ENCODE measurements at places on chromosomes 3 and 15.

DNA sequence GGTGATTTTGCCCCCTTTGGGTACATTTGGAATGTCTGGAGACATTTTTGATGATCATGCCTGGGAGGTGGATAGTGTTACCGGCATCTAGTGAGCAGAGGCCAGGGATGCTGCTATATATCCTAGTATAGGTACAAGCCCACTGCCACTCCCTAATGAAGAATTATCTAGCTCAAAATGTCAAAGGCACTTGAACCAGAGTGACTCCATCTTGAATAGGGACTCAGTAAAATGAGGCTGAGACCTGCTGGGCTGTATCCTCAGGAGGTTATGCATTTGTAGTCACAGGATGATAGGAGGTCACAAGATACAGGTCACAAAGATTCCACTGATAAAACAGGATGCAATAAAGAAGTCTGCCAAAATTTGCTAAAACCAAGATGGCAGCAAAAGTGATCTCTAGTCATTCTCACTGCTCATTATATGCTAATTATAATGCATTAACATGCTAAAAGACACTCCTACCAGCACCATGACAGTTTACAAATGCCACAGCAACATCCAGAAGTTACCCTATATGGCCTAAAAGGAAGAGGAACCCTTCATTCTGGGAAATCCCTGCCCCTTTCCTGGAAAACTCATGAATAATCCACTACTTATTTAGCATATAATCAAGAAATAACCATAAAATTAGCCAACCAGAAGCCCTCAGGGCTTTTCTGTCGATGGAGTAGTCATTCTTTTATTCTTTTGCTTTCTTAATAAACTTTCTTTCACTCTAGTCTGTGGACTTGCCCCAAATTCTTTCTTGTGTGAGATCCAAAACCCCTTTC is 40.0 kb upstream of the FAM3D start:
- no peak for DNase-seq

- no peak for DNase-seq
These were observed 106.5 kb downstream of the P3H2 start for GRCh38 chr3:190013943-190014924.

DNA sequence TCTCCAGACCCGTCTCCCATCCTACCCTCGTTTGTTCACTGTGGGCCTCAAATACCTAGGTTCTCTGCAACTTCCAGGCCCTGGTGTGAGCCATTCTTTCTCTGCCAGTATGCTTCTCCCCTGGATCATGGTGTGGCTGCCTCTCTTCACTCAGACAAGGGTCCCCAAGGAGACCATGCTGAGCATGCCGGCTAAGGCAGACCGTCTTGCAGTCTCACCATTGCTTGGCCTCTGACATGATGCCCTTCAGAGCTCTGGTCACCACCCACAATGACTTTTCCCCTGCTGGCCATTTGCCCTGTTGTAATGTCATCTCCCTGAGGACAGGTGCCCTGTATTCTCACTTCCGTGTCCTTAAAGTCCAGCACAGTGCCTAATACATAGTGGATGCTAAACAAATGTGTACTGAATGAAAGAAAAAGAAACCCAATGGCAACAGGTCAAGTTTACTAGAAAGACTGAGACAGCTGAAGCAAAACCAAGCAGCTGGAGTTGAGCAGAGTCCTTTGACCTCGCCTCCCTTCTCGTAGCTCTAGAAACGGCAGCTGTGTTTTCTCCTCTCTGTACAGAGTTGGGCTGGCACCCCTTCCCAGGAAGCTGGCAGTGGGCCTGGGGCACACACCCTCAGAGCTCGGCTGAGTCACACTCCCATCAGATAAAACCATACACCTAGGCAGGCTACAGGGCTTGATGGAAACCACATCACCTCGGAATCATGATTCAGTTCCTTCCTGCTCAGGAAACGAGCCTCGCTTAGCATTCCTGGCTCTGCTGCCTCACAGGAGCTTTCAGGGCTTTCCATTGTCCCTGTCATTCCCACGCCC is 8.6 kb downstream of the TLR9 start:
- DNase-seq, result peak; percentile 84

- DNase-seq, result no peak
These were observed 367 bp downstream of the OR4F6 start for GRCh38 chr15:101803676-101804075.

GRCh38 chr15:45734260-45734711 is 99.5 kb downstream of the SQOR start:
- DNase-seq, result no peak

- DNase-seq, result no peak
These were observed 33.7 kb downstream of the FBLN2 start for GRCh38 chr3:13582366-13583250.

GRCh38 chr15:39442898-39443297 is 138.0 kb upstream of the THBS1 start:
- DNase-seq, result no peak

GRCh38 chr3:133734305-133734704 is 11.9 kb upstream of the TF start:
- DNase-seq, result no peak

DNA sequence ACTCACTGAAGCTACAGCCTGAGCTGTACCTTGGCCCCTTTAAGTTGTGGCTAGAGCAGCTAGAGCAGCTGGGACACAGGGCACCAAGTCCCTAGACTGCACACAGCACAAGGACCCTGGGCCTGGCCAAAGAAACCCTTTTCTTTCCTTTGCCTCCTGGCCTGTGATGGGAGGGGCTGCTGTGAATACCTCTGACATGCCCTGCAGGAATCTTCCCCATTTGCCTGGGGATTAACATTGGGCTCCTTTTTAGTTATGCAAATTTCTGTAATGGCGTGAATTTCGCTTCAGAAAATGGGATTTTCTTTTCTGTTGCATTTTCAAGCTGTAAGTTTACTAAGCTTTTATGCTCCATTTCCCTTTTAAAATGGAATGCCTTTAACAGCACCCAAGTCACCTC is 611.2 kb upstream of the ARPP21 start:
- no peak for DNase-seq

DNA sequence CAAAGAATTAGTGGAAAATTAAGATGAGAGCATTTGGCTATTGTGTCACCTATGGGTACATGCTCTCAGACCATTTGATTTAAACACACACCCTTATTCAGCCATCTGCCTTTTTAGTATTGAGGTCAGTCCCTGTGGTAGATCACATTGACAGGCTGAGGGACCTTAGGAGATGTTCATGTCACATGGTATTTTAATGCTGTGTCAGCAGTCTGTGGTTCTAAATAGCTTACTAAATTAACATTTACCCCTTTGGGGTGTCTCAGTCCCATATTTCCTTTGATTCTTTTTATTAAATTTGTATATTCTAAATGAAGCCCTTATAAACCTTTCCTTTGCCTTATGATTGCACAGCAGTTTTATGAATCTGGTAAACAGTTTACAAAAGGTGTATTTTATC is 2.3 kb downstream of the RBM5 start:
- no peak for DNase-seq

- no peak for DNase-seq
These were observed 22.0 kb downstream of the TGM4 start for GRCh38 chr3:44896440-44896839.

DNA sequence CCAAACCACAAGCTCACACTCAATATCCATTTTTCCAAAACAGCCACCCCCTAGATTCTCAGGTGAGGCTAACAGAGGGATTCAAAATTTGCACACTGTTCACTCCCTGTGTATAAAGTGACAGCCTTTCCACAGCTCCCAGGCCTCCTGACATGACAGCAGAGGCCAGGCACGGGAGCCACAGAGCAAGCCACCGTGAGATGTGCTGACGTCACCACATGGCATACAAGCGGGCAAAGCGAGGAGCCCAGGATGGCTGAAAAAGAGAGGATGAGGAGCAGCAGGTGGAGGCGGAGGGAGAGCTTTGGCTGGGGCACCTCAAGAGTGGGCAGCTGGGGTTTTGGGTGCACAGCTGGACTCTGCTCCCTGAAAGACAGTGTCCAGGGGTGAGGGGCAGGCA is 27.1 kb downstream of the EHD4 start:
- no peak for DNase-seq

DNA sequence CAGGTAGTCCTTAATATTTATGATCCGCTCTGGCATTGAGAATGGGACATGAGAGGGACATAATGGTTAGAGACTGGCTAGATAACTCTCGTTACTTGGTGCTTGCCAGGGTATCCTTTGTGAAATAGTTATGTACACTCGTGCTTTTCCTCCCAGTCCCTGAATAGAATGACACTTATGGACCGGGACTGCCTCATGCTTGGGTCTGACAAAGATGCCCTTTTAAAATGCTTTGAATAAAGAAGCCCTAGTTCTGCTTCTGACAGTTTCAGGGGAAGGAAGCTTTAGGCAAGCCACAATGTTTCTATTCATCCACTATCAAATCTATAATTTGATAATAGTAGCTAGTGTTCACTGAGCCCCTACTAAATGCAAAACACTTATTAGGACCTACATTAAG is 29.4 kb downstream of the POLR2M start:
- DNase-seq, result no peak

DNA sequence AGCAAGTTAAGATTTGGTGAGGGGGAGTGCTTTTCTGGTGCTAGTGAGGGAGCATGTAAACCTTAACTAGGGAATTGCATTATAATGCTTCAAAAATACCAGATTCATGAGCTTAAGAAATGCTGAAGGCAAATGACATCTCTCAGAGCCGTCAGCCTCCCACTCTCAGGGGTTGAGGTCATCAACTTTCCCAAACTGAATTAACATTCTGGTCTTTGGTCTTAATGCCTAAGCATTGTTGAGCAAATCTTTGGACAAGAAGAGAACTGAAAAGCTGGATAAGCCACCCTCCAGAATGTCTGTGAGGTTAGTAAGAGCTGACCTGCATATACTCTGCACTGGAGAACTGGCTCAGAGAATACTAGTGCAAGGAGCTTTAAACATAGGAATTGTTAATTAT is 124.9 kb upstream of the GAP43 start:
- no peak for DNase-seq

DNA sequence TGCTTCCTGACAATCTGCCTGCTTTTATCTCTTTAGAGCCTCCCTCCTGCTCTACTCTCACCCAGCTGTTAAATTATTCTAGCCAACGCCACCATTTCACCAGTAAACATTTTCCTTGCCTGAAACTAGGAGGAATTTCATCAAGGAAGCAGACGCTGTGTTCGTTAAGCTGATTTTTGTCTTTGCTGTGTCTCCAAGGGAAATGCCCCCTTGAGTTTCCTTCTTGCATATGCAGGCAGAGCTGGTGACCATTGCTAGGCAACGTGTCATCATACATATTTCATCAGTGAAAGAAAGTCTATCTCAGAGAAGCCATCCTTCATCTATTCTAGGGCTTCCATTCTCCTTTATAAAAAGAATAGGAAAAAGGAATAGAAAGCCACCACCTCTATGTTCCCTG is 87.0 kb upstream of the ST8SIA2 start:
- DNase-seq, result no peak

GRCh38 chr15:100863796-100864267 is 15.8 kb upstream of the ALDH1A3 start:
- peak; percentile 76 for DNase-seq

GRCh38 chr3:14889205-14889604 is 58.2 kb upstream of the NR2C2 start:
- no peak for DNase-seq

GRCh38 chr15:31606194-31606669 is 279.6 kb downstream of the KLF13 start:
- DNase-seq, result no peak

DNA sequence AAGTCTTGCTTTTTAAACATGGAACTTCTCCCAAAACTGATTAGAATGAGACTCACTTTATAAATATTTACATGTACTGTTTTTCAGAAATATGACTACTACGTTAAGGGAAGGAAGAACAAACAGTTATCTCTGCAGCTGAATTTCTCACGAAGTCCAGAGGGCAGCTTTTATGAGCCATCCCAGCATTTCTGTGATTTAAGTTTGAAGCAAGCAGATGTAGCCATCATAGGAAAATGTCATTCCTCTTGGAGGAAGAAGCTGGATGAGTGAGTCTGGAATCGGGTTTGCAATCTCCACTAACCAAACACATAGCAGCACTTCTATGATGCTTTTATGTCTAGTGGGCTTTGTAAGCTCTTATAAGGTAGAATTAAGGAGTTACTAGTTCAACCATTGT is 53.7 kb downstream of the SCN11A start:
- no peak for DNase-seq

DNA sequence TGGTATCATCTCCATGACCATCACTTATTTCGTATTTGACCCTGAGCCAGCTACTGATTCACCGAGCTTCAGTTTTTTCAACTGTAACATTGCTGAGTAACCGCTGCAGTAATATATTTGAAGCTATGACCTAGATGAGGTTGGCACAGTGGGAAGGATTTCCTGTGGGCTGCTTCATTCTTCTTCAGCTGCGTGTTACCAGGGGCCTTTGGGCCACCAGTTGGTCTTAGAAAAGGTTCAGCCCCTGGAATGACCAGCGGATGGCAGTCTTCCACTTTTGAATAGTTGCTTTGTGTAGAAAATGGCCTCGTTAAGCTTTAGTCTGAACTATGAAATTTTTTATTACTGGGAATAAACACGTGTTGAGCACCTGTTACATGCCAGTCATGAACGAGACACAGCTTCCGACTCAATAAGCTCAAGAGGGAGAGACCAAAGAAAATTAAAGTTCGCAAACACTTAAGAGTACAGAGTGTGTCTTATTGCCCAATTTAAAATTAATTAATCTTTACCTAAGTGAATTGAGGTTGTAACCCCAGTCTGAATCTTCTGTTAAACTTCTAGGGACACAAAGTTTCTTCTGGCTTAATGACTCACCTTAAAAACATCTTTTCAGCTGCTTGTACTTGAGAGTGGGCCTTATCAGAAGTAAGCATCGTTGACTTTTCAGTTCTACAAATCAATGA is 57.6 kb upstream of the NR2E3 start:
- no peak for DNase-seq

- DNase-seq, result peak; percentile 44
These were observed 77.3 kb downstream of the HMG20A start for GRCh38 chr15:77497942-77498361.

DNA sequence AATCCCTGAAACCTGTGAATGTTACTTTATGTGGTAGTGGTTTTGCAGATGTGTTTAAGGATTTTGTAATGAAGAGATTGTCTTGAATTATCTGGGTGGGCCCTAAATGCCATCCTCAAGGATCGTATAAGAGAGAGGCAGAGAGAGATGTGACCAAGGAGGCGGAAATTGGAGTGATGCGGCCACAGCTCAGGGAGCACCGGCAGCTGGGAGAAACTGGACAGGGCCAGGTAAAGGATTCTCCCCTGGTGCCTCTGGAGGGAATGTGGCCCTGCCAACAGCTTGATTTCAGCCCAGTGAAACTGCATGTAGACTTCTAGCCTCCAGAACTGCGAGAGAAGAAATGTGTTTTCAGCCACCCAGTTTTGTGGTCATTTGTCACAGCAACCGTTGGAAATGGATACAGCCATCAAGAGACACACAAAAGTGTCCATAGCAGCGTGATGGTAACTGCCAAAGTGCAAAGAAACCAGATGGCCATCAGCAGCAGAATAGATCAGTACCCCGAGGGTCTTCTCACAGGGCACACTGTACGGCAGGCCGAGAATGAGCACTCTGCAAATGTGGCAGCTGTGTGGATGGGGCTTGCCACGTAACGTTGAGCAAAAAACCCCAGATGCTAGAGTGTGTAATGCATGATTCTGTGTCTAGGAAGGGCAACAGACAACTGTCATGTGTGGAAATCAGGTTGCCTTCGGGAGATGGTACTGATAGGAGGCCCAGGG is 12.2 kb downstream of the APBA2 start:
- DNase-seq, result no peak
